Right ventricle myocardium inferior (tissue), 1 donor: ENCODE measurements at places on chromosomes 4 and X. TPM values are rescaled to one million over a fixed set of nuclear protein-coding genes. Genes with fewer than 3 reads are reported as not detected.

DNA sequence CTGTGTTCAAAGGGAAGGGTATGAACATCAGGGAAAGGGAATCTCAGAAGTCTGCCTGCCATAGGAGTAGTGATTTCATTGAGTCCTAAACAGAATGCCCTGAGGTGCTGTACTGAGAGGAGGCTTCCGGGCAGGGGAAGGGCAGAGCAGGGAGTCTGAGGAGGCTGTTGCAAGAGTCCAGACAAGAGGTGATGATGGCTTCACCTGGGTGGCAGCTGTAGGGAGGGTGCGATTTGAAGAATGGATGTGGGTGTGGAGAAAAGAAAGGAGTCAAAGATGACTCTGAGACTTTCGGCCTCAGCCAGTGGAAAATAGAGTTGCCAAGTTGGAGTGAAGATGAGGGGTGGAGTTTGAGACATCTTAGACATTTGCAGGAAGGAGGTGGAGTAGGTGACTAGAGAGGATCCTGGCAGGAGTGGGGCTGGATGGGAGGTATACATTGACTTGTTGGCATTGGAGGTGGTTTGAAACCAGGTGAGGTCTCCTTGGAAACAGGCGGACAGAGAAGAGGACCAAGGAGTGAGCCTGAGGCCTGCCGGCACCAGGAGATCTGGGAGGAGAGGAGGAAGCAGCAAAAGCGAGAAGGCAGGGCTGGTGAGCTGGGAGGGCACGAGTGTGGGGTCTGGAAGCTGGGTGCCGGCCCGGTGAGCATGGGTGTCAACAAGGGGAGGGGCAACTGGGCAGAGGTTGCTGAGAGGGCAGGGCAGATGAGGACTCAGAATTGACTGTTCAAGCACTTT lies 24.2 kb downstream of the TBC1D14 start:
- DNase-seq: no peak

DNA sequence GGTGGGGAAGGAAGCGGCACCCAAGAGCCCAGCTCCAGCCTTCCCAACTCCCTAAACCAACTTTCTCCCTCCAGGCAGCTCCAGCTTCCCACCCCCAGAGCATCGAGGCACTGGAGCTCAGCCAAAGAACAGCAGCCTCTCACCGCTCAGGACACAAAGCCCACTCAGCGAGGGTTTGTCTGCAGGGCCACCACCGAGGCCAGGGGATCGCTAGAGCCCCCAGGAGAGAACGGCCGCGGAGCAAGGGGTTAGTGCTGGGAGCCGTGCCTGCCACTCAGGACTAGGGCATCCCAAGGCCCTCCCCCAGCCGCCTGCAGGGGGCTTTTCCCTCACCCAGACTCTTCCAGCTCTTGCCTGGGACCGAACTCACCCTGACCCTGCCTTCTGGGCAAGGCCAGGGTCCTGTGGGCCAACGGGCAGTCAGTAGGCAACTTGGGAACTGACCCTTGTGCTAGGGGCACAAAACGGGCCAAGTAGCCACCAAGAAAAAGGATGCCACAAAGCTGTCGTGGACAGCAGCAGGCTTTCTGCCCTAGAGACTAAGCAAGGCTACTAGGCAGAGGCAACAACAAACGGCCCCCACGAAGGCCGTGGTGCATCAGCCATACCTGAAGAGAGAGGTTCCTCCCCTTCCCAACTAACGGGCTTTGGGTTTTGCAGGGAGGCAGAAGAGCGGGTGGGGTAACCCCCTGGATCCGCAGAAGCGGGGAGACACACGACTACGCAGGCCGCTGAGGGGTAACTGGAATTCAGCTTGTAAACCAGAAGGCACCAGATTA lies 2.3 kb downstream of the HCFC1 start:
- no peak for DNase-seq

- DNase-seq: no peak
Observed at GRCh38 chr4:108045687-108046024, 56.0 kb downstream of the HADH start.

DNA sequence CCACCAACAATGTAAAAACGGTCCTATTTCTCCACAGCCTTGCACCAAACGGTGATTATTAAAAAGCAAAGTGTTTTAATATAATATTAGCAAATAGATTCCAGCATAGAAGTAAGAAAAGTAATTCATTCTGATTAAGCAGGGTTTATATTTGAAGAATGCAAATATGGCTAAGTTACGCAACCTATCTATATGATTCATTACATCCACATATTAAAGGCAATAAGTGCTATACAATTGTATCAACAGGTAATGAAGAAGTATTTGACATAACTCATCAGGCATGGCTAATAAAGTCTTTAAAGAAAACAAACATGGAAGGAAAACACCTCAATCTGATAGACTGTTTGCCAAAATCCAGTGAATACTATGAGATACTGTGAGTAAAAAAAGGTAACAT lies 29.0 kb downstream of the KCNE5 start:
- no peak for DNase-seq

GRCh38 chr4:163548481-163549243 lies 54.2 kb downstream of the TMA16 start:
- DNase-seq: no peak

DNA sequence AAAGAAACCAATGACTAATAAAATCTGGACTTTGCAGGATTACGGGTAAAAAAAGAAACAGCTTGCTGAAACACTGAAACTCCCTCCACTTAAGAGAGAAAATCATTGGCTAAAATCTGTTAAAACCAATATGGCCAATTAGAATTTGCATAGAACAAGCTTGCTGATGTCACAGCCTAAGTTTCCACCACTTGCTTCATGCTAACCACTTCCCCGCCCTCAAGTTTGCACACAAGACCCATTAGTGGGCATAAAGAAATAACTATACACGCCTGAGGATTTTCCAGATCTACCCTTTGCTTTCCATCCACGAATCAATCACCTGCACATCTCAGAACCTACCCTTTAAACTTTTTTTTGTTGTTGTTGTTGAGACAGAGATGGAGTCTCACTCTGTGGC lies 42.7 kb upstream of the PHEX start:
- DNase-seq: no peak

- no peak for DNase-seq
Observed at GRCh38 chr4:87051121-87051713, 116.4 kb downstream of the AFF1 start.

Gene REST
- 25.0 TPM for total RNA-seq

Gene DKK2
- total RNA-seq: 1.9 TPM

Gene SUPT20HL2
- not detected for total RNA-seq

Gene ARHGAP24
- total RNA-seq: 10.6 TPM

Gene TAF7L
- total RNA-seq: not detected

Gene SOWAHD
- total RNA-seq: 0.41 TPM

Gene NPY2R
- total RNA-seq: not detected

Gene CNGA1
- total RNA-seq: not detected
